ENCODE measurements at places on chromosomes 2 and 18.

GRCh38 chr2:197704434-197705120, 592 bp upstream of the MARS2 start:
- DNase-seq = no peak

DNA sequence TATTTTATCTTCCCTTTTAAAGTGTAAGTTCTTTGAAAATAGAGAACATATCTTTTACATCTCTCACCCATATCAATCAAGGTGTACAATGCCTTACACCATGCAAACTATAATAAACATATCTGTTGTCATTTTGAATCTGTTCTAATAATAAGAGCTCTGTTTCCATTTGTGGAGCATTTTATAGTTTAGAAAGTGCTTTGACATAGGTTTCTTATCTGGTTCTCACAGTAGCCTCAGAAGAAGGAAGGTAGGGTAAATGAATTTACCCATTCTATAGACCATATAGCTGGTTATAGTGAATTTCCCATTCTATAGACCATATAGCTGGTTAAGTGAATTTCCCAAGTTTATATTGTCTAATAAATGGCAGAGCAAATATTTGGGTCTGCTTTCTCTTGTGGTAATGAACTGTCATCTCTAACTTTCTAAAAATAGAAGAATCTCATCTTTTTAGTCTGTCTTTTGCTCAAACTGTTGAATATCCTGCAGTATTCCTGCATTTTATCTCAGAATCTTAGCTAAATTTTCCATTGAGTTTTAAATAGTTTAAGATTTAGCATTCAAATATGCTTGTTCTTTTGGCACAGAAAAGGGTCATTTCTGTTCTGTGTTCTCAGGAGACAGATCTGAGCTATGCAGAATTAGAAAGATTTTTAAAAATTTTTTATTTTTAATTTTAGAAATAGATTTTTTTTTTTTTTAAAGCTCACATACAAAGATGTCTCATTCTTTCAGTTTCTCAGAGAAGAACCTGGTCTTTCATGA, 80.7 kb upstream of the STON1 start:
- no peak for DNase-seq

DNA sequence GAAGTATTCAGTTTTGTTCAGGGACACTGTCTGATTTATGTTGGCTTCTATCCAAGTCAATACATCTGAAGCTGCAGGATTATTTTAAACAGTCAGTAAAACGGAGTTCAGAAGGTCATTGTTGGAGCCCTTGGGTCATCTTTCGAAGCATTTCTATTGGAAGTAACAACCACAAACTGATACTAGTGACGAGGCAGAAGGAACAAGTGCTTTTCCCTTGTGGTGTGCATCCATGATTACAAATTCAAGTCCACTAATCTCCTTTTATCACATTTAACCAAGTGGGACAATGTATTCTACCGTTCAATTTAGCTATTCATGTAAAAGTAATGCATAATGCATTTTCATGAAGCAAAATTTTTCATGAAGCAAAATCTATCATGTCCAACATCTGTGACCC, 76.9 kb downstream of the CD226 start:
- no peak for DNase-seq

DNA sequence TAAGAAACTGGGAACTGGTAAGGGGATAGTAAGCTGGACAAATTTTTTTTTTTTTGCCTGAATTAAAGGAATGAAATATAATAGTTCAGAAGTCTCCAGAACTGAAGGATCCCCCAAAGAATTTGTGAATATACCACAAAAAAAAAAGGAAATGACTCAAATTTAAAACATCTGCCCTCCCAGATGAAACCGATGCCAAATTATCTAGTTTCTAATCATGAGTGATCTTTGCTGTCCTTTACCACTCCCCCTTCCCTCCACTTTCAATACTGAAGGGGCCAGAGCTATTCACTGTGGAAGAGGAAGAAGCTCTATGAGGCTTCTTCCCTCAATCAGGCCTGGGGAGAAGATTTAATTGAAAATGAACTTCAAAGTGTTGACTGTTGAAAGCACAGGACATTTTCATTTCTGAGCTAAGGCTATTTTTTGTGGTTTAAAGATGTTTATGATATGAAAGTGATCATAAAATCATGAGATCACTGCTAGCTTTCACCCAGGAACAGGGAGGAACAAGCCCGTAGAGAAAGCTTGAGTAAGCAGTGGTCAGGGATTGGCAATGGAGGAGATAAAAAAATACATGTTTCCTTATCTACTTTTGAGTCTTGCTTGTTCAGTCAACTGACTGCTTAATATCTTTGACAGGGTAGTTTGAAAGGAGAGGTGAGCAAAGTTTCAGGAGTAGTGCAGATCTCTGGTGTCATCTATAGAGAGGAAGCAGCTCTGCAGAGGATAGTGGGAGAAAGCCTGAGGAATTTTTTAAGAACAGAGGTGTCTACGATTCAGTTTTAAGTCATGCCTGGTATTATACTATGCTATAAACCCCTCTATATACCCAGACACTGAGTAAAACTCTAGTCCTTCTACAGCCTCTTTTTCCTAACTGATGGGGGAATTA, 409.5 kb upstream of the FIGN start:
- DNase-seq = no peak

GRCh38 chr2:28745225-28745624, 6.4 kb upstream of the PPP1CB start:
- no peak for DNase-seq

DNA sequence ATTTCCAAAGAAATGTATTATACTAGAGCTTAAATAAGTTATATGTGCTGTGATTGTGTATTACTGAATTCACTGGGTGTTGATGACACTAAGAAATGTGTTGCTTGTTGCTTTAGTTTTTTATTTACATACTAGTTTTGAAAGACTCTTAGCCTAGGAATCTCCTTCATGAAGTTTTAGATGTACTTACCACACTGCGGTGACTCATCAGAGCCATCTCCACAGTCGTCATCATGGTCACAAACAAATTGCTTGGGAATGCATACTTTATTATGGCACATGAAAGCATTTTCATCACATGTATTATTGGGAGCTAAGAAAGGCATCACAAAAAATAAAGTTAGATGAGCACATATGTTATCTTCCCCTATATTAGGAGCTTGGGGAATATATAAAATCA, 1624.2 kb downstream of the LRP1B start:
- DNase-seq = no peak

DNA sequence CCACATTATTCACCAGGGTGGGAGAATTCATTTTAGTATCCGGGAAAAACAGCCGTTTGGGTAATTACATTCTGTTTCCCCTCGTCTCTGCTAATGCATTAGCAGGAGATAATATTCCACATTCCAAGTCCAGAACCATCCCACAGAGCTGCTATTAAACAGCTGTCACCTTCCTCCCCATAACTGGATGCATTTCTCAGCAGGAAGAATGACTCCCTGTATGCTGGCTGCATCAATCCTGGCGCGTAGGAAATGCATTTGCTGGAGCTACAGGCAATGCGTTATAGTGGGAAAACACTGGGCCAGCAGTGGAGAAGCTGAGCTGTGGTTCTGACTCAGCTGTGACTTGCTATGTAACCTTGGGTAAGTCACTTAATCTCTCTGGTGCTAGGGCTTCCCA, 246.0 kb downstream of the CLIP4 start:
- DNase-seq = no peak

GRCh38 chr2:216692636-216693413, 2.5 kb downstream of the IGFBP5 start:
- DNase-seq = peak; percentile 15

- no peak for DNase-seq
Observed at GRCh38 chr18:66872277-66872676, 268.4 kb upstream of the CDH19 start.

GRCh38 chr18:43934322-43934721, 657.0 kb upstream of the SYT4 start:
- no peak for DNase-seq

DNA sequence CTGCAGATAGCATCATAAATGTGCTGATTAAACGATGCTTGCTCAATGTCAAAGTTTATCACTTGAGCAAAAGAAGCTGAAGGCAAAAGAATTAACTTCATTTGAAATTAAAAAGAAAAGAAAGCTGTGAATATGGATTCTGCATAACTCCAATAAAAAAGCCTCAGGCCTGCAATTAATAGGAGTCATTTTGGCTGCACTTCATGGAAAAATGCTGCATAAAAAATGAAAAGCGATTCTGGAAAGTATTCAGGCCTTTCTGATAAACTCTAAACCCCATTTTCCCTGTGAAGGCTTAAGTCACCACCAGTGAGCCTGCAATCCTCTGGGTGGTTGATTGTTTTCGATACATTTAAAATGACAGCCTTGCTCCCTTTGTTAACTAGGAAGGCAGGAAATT, 1793.4 kb downstream of the SUCLG1 start:
- DNase-seq = no peak

DNA sequence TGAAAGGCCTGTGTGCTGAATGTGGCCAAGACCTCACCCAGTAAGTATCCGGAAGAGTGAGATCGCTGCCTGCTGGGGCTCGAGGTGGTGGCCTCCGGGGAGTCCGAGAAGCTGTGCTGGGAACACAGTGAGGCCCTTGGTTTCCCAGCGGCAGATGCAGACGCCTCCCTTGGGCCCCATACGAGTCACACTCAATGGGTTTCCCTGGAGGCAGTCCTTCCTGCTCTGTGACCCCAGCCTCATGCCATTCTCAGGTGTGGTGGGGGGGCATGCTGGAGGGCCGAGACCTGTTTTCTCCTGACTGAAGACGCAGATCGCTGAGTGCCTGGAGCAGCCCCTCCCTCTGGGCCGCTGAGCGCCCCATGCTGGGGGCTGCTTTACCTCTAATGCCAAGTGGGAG, 15.7 kb downstream of the CTDP1 start:
- DNase-seq = no peak

GRCh38 chr2:110678457-110679336, 834 bp upstream of the BUB1 start:
- no peak for DNase-seq

- DNase-seq = no peak
Observed at GRCh38 chr2:226611944-226612318, 187.7 kb downstream of the IRS1 start.

DNA sequence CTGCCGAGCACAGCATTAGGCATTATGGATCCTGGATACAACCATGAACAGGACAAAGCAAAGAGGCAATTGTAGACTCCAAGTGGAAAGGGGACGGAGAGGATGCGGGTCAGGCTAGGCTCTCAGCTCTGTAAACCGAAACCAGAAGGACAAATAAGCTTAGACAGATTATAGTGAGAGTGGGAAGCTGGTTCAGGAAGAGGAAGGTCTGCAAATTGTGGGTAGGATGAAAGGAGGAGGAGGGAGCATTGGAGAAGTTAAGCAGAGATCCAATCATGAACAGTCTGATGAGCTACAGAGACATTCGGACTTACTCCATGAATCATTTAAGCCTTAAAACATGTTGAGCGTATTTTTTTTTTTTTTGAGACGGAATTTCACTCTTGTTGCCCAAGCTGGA, 3.0 kb downstream of the MSH6 start:
- DNase-seq = no peak

DNA sequence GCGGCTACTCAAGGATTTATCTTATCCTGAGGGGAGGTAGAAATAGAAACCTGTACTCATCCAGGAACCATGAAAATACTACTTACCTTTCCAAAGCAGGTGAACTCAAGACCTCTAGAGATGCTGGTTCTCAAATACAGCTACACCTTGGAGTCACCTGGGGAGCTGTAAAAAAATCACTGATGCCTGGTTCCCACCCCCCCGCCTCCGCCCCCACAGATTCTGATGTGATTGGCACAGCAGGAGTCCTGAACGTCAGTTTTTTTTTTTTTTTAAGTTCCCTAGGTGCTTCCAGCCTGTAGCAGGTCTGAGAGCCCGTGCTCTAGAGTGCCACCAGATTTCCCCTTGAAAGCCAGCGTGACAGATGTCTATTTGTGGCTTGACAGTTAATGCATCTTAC, 113.6 kb downstream of the MRO start:
- no peak for DNase-seq

GRCh38 chr2:12032398-12032797, 286.0 kb downstream of the LPIN1 start:
- DNase-seq = no peak

- no peak for DNase-seq
Observed at GRCh38 chr2:190468814-190469569, 60.8 kb downstream of the MFSD6 start.

- no peak for DNase-seq
Observed at GRCh38 chr2:73925853-73926492, 707 bp upstream of the DGUOK start.

- no peak for DNase-seq
Observed at GRCh38 chr2:25053041-25053440, 11.2 kb downstream of the EFR3B start.

DNA sequence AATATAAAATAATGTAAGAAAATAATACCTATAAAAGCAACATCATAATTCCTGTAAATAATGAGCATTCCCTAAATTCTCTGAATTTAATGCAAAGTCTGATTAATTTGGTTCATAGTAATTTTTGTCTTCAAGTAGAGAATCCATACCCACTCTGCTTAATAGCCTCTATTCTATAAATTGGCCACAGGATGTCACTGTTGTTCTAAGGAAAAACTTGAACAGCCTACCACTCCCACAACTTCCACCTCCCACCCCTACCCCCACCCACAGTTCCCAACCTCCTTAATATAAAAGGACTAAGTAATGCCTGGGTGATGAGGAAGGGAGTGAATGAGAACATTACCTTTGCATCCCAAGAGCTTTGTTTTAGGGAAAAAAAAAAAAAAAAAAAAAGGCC, 27.2 kb upstream of the BBS5 start:
- no peak for DNase-seq

DNA sequence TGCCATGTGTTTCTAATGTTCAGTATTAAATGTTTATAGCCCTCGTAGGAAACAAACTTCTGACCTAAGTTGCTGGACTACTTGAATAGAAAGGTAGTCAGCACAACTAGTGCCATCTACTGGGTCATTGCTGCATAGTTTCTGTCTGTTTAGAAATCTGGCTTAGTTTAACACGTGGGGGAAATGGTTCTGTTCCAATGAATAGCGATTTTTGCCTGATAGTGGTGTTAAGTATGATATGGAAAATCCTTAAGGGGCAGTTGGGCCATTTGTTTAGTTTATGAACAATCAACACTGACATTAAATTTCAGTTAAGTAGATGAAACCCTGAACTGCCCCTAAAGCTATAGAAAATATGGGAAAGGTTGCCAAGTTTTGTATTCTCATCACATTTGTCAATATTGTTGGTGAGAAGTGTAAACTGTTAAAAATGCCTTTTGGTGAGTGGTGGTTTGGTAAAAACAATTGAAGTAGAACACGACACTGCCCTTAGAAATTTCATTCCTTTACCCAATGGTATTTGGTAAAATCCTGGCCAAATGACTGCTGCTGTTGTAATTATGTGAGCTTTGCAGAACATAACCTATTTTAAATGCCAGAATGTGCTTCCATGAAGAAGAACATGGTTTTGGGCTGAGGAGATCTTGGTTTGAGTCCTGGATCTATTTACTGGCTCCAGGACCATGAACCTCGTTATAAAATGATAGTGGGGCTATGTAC, 13.2 kb downstream of the NABP1 start:
- DNase-seq = peak; percentile 60

GRCh38 chr2:194252127-194252526, 1404.9 kb upstream of the SLC39A10 start:
- no peak for DNase-seq

DNA sequence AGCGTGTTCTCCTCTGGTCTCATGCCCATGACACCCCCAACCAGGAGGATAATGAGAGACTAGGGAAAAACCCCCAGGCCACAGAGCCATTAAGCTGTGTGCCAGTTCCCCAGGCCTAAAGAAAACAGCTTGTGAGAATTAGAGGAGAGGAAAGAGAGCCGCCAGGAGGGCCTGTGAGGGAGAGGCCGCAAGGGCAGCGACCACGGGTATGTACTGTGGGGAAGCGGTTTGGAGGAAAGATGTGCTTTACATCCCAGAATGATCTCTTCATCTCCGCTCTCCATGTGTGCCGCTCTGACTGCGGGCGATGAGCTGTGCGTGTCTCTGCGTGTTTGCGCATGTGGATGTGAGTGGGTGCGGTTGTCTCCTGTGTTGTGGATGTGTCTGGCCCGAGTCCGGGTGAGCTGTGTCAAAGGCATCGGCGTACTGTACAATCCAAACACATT, 82.9 kb downstream of the DYSF start:
- no peak for DNase-seq

Measured in central memory CD4-positive, alpha-beta T cell (primary cell).